ENCODE measurements at places on chromosomes 16 and 17.

DNA sequence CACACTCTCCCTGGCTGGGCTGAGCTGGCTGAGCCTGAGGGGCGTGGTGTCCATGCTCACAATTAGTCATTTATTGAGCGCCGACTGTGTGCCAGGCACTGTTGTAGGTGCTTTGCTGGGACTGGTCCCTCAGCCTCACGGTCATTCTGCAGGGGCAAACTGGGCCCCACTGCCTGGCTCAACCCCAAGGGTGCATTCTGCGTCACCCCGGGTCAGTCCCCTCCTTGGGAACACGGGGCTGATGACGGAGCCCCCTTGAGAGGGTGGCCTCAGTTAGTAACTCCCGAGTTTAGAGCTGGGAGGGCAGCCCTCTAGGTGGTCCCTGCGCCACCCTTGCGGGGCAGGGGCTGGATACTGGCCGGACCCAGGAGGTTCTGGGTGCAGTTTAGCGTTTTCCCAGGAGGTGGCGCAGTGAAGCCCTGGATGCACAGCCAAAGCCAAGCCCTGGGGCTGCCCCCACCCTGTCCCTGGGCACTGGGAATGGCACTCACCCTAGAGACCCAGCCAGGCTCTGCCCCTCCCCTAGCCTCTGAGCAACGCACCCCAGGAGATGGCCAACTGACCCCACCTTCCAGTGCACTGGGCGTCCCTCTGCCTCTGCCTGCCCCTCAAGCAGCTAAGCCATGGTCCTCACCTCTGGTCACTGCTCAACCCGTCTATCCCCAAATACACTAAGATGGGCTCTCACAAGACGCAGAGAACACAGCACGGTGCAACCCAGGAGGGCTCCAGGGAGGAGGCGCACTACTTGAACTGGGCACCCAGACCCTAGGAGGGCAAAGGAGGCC, 243.2 kb upstream of the GSE1 start:
- no peaks in the 10 kb centered on the region for H3K27me3 ChIP-seq
- H3K4me3 ChIP-seq = no peak overlapping the region
- H3K27ac ChIP-seq = no peak overlapping the region
- DNase-seq = peak; percentile 47
- no peaks in the 10 kb centered on the region for H3K36me3 ChIP-seq

- no peak overlapping the region for H3K27ac ChIP-seq
- H3K4me1 ChIP-seq = no peaks in the 10 kb centered on the region
- peaks cover 3% of the 10 kb centered on the region for H3K36me3 ChIP-seq
These were observed 72.0 kb upstream of the ZNF750 start for GRCh38 chr17:82911822-82912221.

GRCh38 chr16:67296420-67296819, 17.1 kb downstream of the PLEKHG4 start:
- H3K27ac ChIP-seq = no peak overlapping the region
- no peak overlapping the region for H3K4me3 ChIP-seq
- H3K27me3 ChIP-seq = no peaks in the 10 kb centered on the region
- no peak for DNase-seq
- no peaks in the 10 kb centered on the region for H3K36me3 ChIP-seq

GRCh38 chr17:81000631-81001357, 9.2 kb downstream of the CHMP6 start:
- H3K36me3 ChIP-seq = no peaks in the 10 kb centered on the region
- no peak for DNase-seq

- H3K27me3 ChIP-seq = no peaks in the 10 kb centered on the region
- no peak overlapping the region for H3K27ac ChIP-seq
- peak; percentile 88 for DNase-seq
- no peaks in the 10 kb centered on the region for H3K36me3 ChIP-seq
- H3K4me3 ChIP-seq = no peak overlapping the region
These were observed 128.0 kb downstream of the RAP1GAP2 start for GRCh38 chr17:2924211-2924610.

- H3K4me1 ChIP-seq = peaks cover 2% of the 10 kb centered on the region
- DNase-seq = peak; percentile 45
- H3K4me3 ChIP-seq = no peak overlapping the region
- H3K27me3 ChIP-seq = no peaks in the 10 kb centered on the region
- no peak overlapping the region for H3K27ac ChIP-seq
These were observed 2.8 kb downstream of the EMP2 start for GRCh38 chr16:10577305-10578202.

DNA sequence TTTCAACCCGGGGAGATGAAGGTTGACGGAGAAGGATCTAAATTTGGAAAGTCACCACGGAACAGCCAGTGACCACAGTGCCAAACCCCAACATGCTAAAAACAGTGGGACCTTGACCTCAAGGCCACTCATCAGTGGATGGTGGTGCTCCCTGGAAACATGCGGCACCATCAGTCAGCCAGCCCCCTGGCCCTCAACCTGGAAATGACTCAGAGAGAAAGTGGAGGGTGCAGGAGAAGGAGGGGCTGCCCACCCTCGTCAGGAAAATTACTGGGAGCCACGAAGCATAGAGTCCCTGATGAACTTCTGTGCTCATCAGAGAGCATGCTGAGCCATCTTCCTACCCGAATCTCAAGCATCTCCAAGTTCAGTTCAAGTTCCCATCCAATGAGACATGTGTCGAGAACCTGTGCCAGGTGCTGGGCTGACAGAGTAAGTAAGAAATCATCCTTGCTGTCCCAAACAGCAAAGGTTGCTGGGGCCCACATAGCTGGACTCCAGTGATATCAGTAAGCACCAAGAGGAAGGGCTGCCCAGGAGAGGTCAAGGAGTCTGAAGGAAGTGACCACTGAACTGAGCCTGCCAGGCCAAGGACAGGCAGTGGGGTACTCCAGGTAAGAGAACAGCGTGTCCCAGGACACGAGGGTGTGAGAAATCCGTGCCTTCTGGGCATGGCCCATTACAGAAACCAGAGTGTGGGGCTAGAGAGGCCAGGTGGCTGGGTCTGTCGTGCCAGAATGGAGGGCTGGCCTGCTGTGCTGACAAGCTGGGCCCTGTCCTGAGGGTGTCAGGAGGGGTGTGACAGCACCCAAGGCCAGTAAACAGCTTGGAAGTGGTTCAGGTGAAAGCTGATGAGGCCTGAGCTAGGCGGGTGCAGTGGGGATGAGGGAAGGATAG, 5.2 kb downstream of the PECAM1 start:
- no peaks in the 10 kb centered on the region for H3K27me3 ChIP-seq
- H3K36me3 ChIP-seq = no peaks in the 10 kb centered on the region
- peak; percentile 19 for DNase-seq
- no peak overlapping the region for H3K4me3 ChIP-seq
- no peaks in the 10 kb centered on the region for H3K4me1 ChIP-seq
- no peak overlapping the region for H3K27ac ChIP-seq

- H3K27ac ChIP-seq = no peak overlapping the region
- DNase-seq = no peak
- peaks cover 3% of the 10 kb centered on the region for H3K27me3 ChIP-seq
- H3K36me3 ChIP-seq = no peaks in the 10 kb centered on the region
- no peaks in the 10 kb centered on the region for H3K4me1 ChIP-seq
These were observed 428 bp upstream of the DNASE1L2 start for GRCh38 chr16:2235695-2236336.

GRCh38 chr17:13460261-13461000, 141.3 kb downstream of the HS3ST3A1 start:
- H3K27me3 ChIP-seq = no peaks in the 10 kb centered on the region
- H3K36me3 ChIP-seq = no peaks in the 10 kb centered on the region
- DNase-seq = no peak

GRCh38 chr17:50114401-50114800, 15.6 kb downstream of the SAMD14 start:
- no peaks in the 10 kb centered on the region for H3K36me3 ChIP-seq
- H3K27me3 ChIP-seq = no peaks in the 10 kb centered on the region
- H3K4me3 ChIP-seq = no peak overlapping the region
- no peak overlapping the region for H3K27ac ChIP-seq
- no peak for DNase-seq
- peaks cover 2% of the 10 kb centered on the region for H3K4me1 ChIP-seq

- H3K4me1 ChIP-seq = peaks cover 10% of the 10 kb centered on the region
- no peaks in the 10 kb centered on the region for H3K27me3 ChIP-seq
- H3K36me3 ChIP-seq = no peaks in the 10 kb centered on the region
- no peak overlapping the region for H3K4me3 ChIP-seq
These were observed 334.8 kb downstream of the SNX29 start for GRCh38 chr16:12311309-12311708.

DNA sequence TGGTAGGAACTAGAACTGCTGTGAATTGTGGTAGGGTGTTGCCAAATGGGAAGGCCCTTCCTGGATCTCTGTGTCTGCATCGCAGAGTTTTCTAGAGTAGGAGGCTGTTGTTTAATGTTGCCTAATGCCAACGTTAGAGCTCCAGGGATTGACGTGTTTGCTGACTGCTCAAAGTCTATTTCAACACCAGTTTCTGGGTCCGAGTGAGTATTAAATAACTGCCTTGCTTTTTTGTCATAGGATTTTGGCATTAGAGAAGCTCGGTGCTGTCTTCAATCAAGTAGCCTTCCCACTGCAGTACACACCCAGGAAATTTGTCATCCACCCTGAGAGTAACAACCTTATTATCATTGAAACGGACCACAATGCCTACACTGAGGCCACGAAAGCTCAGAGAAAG, 40.0 kb downstream of the SF3B3 start:
- no peak for DNase-seq
- H3K27me3 ChIP-seq = no peaks in the 10 kb centered on the region

GRCh38 chr17:39461926-39462569, 762 bp downstream of the CDK12 start:
- no peaks in the 10 kb centered on the region for H3K36me3 ChIP-seq
- H3K4me3 ChIP-seq = peak overlapping the region; percentile 85
- DNase-seq = peak; percentile 37
- no peaks in the 10 kb centered on the region for H3K27me3 ChIP-seq
- H3K4me1 ChIP-seq = no peaks in the 10 kb centered on the region

DNA sequence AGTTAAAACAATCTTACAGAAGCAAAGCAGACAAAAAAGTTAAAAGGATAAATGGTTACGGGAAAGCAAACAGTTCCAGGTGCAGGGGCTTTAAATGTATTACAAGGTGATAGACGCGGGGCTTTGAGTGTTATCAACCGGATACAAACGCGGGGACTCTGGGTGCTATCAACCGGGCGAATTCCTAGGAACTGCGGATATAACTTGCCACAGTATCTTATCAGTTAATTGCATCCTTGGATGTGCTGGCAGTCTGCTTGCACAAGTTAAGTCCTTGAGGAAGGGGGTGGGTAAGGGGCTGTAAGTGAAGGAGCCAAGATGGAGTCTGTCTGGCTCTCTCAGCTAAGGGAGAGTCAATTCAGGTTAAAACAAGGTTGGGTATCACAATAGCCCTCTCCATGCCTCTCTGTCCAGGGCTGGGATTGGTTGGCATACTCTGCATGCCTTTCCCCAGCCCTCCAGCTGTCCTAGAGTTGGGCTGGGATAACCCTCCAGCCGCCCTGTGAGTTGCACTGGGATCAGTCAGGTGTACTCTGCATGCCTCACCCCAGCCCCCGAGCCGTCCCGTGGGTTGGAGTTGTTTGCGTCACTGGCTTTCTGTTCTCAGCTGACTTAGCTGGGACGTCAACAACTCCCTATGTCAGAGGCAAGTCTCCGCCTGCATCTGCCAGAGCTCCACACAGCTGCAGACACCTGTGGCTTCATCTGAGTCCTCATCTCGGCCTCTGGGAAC, 40.9 kb downstream of the TMEM235 start:
- no peak overlapping the region for H3K4me3 ChIP-seq
- no peaks in the 10 kb centered on the region for H3K27me3 ChIP-seq
- DNase-seq = peak; percentile 97
- peak overlapping the region; percentile 93 for H3K27ac ChIP-seq
- peaks cover 34% of the 10 kb centered on the region for H3K4me1 ChIP-seq

DNA sequence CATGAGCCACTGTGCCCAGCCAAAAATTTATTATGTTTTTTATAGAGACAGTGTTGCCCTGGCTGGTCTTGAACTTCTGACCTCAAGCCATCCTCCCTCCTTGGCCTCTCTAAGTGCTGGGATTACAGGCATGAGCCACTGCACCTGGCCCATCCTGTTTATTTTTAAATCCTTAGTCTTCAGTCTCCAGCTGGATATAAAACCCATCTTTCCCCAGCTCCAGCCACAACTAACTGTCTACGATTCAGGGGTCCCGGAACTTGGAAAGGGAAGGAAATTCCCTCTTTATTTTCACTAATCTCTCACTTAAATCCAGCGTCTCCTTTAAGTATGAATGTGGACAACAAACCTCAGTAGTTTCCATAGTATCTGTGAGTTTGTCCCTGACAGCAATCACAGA, 62.2 kb downstream of the IQCK start:
- H3K27me3 ChIP-seq = no peaks in the 10 kb centered on the region
- H3K36me3 ChIP-seq = no peaks in the 10 kb centered on the region
- H3K4me3 ChIP-seq = no peak overlapping the region
- no peaks in the 10 kb centered on the region for H3K4me1 ChIP-seq
- no peak for DNase-seq

GRCh38 chr16:64629622-64630021, 492.2 kb downstream of the CDH11 start:
- H3K4me3 ChIP-seq = no peak overlapping the region
- no peaks in the 10 kb centered on the region for H3K27me3 ChIP-seq
- H3K36me3 ChIP-seq = no peaks in the 10 kb centered on the region
- no peaks in the 10 kb centered on the region for H3K4me1 ChIP-seq

DNA sequence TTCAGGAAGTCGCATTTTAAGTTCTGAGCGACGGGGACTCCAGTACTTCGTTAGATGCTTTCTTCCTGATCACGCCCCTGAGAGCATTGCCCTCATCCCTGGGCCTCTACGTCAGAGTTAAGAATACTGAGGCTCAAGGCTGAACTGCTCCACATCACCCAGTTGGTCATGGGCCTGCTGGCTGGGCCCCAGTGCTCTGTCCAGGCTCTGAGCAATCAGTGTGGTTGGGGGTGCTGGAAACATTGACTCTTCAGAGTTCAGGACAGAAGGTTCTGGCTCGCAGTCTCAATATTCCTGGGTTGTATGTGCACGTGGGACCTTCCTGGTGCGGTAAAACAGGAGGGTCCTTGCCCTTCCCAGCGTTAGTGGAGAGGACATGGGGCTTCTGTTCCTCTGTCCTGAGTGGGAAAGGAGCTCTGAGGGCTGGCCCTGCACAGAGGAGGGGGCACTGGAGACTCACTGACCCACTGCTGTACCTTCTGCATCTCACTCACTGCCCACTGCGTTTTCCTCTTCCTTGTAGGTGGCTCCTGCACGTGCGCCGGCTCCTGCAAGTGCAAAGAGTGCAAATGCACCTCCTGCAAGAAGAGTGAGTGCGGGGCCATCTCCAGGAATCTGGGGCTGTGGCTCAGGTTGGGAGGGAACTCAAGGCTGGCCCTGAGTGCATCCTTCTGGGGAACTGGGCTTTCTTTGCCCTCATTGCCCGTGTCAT, 518 bp downstream of the MT1E start:
- H3K27me3 ChIP-seq = peaks cover 51% of the 10 kb centered on the region
- H3K27ac ChIP-seq = no peak overlapping the region
- no peaks in the 10 kb centered on the region for H3K36me3 ChIP-seq
- no peak for DNase-seq
- no peak overlapping the region for H3K4me3 ChIP-seq
- peaks cover 4% of the 10 kb centered on the region for H3K4me1 ChIP-seq

All from mesendoderm (in vitro differentiated cells).